ENCODE measurements at places on chromosomes 2 and 18.
A peak's percentile ranks its signal among the peaks of the same experiment; 100 is the strongest.

DNA sequence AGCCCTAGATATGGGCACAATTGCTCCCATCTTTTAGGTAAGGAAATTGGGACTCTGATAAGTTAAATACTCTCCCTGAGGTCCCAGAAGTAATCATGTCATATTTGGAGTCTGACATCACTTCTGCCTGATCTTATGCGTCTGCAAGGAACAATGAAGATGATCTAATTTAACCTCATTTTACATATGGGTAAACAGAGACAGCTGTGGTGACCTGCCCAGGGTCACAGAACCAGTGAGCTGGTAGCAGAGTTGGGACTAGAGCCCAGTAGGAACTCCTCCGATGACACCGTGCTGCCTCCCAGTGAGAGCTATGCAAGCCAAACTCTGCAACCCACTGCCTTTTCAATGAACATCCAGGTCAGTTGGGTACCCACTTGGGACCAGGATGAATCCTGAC lies 17.8 kb downstream of the CTAGE1 start:
- DNase-seq, result no peak

GRCh38 chr2:190600293-190601103 lies 48.4 kb upstream of the NAB1 start:
- no peak for DNase-seq

DNA sequence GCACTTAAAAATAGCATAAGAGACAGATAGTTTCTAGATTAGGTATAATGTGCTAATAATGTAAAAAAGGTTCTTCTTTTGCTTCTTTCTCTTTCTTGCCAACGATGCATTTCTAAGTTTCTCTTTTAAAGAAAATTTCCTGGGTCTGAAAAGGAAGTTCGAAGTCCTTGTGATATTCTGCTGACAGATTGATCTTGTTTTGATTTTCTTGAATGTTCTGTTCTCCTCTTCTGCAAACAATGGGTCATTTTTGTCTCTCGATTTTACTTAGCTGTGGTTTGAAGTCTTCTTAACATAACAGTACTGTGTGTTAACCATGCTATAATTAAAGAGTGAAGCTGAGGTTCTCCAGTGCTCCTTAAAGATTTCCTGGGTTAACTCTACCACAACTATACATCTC lies 61.1 kb upstream of the ACYP2 start:
- no peak for DNase-seq

DNA sequence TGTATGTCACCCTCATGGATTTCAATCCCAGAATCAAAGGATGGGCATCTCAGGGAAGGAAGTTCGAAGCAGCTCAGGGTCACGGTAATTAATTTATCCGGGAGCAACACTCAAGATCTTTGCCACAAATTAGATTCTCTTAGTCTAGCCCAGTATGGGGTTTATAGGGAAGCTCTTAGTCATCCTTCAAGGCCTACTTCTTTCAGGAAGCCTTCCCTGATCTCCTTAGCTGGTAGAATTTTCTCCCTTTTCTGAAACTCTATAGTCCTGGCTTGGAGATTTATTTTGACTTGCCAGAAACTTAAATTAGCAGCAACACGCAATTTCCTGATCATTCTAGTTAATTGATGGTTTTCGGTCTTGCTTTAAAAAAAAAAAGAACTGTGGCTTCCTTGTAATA lies 20.5 kb upstream of the GREB1 start:
- no peak for DNase-seq

DNA sequence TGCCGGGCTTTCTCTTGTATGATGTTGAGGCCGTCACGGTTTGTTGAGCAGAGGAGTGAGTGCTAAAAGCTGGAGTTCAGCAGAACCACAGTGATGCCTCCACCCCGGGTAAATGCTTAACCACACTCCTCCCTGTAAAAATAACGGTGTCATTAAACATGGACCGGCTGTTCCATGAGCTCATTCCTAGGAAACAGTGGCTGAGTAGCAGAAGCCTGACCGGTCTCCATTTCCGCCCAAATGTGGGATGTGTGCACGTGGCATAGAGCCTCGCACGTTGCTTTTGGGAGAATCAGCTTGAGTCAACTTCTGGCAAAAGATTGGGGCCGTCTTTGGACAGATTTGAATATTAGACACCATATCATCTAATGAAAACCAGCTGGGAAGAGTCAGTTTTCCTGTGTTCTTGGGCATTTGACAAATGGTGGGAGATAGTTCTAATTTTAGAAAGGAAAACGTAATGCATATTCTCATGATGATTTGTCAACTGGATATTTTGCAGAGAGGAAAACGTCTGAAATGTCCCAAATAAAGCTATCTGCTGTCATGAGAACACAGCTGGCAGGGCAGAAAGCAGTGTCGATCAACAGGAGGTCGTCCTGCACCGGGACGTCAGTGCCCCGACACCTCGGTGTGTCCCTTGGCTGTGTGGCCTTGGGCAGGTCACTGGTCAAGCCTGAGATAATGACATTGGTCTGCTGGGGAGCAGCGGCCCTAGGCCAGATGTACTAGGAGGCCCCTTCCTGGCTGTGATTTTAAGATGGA lies 42.4 kb downstream of the LRRFIP1 start:
- peak; percentile 80 for DNase-seq

DNA sequence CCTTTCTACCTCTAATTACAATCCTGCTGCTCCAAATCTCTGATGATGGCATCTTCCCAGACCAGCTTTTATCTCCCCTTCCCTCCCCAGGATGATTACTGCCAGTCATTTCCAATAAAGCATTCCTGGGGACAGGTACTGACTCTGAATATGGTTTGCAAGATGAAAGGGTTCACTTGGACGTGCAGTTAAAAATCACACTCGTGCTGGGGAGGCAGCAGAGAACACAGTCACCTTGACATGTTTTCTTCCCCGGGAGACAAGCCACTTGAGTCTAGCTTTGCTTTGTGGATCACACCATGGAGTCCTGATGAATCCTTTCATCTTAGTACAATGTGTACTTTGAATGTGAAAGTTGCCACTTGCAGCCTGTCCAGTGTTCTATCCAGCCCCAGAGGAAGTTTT lies 175.0 kb downstream of the ALPK2 start:
- no peak for DNase-seq

- no peak for DNase-seq
Measured at GRCh38 chr2:232521959-232522622, 1.9 kb downstream of the PRSS56 start.

- DNase-seq, result no peak
Measured at GRCh38 chr18:68461481-68462018, 253.4 kb downstream of the TMX3 start.

- peak; percentile 25 for DNase-seq
Measured at GRCh38 chr2:69012310-69013141, 453 bp upstream of the ANTXR1 start.

- no peak for DNase-seq
Measured at GRCh38 chr2:85257970-85258605, 69.7 kb downstream of the TGOLN2 start.

DNA sequence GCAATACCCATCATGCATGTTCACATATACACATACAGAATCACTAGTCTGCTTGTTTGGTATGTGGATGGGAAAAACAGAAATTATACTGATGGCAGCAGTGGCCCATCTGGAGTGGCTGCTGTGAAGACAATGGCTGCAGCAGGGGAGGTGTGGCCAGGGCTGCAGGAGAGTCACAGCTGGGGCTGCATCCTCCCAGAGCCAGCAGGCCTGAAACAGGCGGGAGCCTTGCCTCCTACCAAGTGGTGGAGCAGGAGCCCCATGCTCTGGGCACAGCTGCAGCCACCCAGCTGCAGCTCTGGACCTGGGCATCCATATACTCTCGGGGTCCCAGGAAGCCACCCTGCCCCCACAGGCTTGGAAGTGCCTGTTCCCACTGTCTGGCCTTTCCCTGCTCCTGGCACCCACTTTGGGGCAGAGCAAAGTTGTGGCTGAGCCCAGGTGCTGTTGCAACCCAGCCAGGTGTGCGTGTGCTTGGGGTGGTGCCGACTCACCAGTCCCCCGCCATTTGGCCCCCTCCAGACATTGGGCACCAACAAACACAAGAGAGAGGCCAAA lies 136.6 kb downstream of the SPAG16 start:
- DNase-seq, result no peak

DNA sequence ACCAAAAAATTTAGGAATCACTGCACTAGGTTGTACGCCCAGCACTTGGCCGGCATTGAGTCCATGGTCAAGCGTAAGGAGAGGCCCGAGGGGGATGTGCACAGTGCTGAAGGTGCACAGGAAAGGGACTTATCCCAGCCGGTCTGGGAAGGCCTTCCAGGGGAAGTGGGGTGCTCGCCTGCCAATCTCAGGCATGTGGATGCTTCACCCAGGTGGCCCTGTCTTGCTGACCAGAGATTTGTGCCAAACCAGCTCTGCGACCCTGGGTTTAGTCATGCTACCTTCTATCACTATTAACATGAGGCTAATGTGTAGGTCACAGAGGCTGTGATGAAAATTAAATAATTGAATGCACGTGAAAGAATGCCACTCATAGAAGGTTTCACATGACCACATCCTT lies 1.7 kb upstream of the ITM2C start:
- no peak for DNase-seq

GRCh38 chr2:42101206-42102023 lies 53.6 kb downstream of the PKDCC start:
- DNase-seq, result no peak

DNA sequence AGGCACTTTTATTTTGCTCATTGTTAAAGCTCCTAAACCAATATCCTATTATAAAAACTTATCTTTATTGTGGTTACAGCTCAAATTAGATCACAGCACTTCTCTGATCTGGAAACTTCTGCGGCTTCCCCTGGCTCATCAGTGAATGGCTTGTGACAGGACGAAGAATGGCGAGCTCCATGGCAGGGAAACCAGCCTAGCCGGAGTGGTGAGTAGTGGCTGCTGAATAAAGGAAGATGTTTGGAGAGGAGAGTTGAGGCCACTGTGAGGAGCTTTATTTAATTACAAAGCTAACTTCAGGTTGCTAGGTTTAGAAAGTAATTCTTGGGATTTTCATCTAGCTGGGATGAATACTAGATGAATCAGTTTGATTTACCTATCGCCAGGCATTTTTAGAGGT lies 213.5 kb downstream of the CYRIA start:
- no peak for DNase-seq

Data from NCI-H2029 (cell line).